ENCODE measurements at places on chromosomes 3 and 15.

DNA sequence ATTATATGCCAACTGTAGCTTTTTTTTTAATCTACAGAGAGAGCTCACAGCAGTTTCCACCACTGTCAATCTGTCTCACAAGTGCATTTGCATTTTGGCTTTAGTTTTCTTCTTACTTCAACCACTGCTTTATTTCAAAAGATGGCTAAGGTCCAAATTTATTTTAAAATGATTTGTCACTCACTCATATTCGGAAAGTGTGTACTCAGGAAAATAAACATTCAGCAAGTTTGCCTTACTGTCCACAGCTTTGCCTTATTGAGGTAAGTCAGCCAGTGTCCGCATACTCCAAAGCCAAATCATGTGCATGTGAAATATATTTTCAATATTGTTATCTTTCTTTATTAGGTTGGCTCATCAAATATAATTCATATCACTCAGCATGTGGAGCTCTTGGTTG, 240.7 kb upstream of the ARHGEF26 start:
- DNase-seq, result no peak

DNA sequence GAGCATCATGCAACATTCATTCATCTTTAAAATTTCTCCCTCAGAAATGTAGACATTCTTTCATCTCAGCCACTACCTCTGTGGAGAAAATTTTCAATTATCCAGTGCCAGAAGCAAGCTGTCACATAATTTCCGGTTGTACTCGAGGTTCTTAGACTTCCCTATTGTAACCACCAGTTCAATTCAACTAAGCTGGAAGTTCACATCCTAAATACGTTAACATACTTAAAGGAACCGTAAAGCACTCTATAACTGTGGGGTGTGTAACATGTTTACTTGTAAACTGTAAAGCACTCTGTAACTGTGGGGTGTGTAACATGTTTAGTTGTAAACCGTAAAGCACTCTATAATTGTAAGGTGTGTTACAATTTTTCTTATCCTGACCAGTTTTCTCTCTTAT, 150.3 kb downstream of the PLCL2 start:
- no peak for DNase-seq

DNA sequence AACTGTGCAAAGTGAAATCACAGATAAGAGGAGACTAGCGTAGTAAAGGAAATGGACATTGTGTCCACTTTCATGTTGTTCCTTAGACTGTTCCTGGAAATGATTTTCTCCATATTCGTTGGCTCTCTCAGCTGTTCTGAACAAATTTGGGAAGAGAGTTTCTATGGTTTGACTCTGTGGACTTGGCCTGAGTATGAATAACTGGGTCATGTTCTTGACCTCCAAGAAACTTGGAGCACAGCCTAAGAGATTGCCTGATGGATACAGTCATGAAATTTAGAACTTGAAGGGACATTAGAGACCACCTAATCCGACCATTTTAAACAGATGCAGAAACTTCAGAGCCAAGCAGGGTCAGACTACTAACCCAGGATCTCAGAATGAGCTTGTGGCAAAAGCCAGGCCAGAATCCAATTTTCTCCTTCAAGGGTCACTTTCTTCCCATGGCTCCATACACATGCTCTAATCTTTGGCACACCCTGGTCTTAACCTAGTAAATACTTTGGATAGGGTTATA, 430.4 kb downstream of the RBMS3 start:
- DNase-seq, result no peak

DNA sequence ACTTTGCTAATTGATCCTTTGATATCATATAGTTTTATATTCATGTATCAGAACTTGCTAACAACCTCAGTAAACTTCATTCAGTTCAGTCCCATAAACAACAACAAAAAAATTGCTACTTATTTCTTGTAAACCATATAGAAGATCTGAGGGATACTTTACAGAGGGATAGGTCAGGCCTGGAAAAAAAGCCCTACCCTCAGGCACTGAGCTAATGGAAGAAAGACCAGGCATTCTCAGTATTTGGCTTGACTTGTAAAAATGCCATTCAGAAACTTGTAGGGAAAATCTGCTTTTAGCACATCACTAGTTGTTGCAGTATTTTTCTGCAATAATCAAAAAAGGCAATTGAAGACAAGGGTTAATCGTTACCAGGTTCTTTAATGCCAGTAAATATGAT, 33.1 kb downstream of the ARMC8 start:
- DNase-seq, result no peak

GRCh38 chr3:187011915-187012314, 81.6 kb downstream of the ST6GAL1 start:
- no peak for DNase-seq

- DNase-seq, result no peak
These were observed 106.3 kb downstream of the DMXL2 start for GRCh38 chr15:51516291-51516690.

DNA sequence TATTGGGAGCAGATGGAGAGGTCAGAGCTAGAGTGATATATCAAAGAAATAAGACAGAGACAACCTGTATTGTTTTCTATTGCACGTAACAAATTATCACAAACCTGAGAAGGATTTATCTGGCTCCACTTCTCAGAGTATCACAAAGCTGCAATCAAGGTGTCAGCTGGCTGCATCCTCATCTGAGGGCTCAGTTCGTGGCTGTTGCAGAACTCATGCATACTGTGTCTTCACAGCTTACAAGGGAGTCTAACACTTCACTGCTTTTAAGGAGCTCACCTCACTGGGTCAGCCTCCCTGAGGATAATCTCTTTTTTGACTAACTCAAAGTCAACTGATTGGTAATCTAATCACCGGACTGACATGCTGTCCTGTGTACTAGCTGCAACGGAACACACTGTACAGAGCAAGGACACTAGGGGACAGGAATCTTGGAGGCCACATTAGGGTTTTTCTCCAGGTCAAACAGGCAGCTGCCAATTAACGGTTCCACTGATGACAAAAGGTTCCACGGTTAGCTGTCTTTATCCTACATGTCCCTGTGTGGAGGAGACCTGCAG, 1006.8 kb upstream of the SEMA6D start:
- DNase-seq, result no peak

DNA sequence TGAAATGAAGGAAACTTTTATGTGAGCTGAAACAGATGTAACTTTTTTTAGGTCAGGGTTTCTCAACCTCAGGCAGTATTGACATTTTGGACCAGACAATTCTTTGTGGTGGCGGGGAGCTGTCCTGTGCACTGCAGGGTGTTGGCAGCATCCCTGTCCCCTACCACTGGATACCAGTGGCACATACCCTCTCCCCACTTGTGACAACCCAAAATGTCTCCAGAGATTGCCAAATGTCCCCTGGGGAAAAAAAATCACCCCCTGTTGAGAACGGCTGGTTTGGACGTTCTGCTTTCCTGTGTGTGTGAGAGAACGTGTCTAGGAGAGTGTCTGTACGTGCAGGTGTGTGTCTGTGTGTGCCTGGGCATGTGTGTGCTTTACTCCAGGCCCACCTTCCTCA, 30.7 kb upstream of the GRIP2 start:
- no peak for DNase-seq

GRCh38 chr3:149547413-149547812, 72.9 kb downstream of the TM4SF4 start:
- DNase-seq, result no peak

DNA sequence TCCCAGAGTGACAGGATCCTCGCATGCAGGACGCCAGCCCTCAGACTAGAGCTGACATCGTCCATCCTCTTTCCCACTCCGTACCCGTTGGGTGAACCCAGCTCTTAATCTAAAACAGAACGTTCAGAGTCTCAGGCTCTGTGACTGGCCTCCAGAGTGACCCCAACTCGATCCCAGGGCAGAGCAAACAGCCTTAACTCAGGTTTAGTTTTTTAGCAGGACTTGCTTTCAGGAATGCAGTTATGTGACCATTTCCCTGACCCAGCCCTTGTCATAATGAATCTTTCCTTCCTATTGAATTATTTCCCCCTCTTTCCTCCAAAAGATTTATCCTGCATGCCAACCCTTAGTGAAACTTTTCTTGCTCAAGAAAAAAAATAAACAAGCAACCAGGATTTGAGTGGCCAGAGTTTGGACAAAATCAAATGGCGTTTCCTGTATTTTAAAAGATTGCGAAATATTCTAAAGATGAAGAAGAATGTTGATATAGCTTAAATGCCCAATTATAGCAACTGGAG, 47.8 kb upstream of the RARB start:
- no peak for DNase-seq

DNA sequence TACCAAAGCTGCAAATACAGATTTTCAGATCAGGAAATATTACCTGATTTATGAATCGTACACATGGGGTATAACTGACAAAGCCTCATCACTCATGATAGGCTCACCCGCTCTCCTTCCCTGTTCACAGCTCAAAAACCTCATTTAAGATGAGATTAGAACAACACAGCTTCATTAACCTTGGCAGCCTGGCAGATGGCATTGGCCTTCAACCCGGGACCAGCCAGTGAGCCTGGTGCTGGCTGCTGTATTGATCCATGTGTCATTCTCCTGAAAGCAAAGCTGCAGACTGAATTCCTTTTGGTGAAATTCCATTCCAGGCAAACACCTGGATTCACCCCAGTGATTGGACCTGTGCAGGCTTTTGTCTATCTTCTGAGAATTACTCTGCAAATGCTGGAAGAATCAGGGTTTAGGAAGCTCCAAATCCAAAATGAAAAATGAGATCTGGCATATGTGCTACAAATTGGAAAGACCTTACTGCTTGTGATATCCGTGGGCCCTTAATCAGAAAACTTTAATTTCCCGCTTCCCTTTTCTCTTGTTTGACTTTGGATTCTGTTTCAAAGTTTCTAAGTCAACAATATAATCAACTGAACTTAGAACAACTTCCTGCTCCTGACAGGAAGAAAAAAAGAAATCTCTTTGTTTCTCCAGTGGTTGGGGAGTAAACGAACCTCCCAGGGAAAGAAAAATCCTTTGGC, 189.1 kb upstream of the KBTBD8 start:
- no peak for DNase-seq

DNA sequence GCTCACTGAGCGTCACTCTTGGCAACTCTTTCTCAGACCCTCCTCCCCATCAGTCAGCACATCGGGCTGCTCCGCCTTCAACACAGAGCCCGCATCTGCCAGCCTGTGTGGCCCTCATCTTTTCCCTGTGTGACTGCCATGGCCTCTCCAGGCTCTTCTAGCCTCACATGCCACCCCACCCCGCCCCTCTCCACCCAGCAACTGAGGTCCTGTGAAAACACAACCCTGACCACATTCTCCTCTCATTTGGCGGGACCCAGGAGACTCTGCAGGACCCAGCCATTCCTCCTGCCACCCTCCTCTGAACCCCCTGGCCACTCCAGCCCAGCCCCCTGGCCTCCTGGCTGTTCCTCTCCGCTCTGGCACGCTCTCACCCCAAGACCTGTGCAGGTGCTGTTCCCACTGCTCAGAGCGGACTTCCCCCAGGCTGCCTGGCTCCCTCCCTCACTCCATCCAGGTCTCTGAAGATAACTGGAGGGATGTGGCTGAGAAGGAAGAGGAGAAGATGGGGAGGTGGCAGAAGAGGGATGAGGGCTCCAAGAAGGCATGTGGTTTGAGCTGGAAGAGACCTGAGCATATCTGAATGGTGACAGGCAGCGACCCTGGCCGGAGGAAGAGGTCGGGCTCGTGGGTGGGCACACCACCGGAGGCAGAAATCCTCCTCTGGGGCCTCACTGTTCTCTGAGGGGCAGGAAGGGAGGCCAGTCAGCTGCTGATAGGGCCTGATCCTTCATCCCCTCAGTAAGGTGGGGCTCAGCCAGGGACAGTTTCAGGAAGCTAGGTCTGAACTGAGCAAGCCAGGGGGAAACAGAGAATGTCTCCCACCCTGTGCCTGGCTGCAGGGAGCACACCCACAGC, 111.2 kb upstream of the RPL32 start:
- no peak for DNase-seq

DNA sequence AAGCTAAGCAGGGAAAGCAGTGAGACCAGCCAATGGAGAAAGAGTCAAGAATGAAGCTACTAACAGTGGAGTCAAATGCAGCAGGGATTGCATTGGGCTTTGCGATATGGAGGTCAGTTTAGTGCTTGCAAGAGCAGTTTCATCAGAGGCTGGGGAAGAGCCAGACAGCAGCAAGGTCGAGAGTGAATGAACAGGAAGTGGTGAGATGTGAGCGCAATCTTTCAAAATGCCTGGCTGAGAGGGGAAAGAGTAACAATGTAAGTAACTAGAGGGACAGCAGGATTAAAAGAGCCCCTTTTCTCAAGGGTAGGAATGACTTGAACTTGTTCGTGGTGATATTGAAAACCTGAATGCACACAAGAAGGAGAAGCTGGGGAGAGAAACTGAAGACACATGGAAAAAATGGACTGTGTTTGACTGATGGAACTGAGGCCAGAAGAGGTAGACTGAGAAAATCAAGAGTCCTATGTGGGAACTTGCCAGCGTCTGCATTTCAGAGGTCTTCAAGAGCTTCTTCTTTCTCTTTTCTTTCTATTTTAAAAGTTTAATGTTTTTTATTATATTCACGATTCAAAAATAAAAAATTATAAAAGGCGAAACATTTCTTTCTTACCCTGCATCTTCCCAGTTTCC, 30.6 kb upstream of the GPR160 start:
- no peak for DNase-seq

GRCh38 chr15:36844534-36844998, 255.8 kb downstream of the MEIS2 start:
- DNase-seq, result no peak
